Left renal cortex interstitium (tissue), 4 donors: ENCODE measurements at places on chromosomes 6 and 20. TPM values are rescaled to one million over a fixed set of nuclear protein-coding genes. Genes with fewer than 3 reads are reported as not detected.

DNA sequence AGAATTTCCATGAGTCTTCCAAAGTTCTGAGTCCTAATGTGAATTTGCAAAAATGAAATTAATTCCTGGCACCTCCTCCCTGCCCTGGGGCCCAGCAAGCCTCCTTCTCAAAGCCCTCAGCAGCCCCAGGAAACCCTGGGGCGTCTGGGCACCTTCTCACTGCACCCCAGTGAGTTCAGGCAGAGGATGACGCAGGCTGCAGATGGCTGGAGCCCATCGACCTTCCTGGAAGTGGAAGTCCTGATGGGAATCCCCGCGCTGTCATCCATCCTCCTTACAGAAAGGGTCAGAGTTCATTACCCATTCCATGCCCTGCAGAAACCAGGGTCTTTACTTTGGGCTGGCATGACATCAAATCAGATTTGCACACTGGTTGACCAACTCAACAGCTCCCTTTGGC is 31.6 kb downstream of the DLL1 start:
- no peak for DNase-seq

DNA sequence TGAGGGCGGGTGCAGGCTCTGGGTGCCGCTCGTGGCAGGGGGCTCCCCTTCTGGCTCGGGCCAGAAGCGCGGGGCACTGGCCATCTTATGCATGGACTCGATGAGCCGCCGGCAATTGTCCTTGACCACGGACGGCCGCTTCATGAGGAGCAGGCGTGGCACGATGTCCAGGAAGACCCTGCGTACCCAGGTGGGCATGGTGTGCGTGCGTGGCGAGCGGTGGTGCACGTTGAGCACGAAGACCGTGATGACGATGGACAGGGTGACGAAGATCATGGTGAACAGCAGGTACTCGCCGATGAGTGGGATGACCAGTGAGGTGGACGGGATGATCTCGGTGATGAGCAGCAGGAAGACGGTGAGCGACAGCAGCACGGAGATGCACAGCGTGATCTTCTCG is 11.0 kb downstream of the CHRNA4 start:
- DNase-seq: no peak

DNA sequence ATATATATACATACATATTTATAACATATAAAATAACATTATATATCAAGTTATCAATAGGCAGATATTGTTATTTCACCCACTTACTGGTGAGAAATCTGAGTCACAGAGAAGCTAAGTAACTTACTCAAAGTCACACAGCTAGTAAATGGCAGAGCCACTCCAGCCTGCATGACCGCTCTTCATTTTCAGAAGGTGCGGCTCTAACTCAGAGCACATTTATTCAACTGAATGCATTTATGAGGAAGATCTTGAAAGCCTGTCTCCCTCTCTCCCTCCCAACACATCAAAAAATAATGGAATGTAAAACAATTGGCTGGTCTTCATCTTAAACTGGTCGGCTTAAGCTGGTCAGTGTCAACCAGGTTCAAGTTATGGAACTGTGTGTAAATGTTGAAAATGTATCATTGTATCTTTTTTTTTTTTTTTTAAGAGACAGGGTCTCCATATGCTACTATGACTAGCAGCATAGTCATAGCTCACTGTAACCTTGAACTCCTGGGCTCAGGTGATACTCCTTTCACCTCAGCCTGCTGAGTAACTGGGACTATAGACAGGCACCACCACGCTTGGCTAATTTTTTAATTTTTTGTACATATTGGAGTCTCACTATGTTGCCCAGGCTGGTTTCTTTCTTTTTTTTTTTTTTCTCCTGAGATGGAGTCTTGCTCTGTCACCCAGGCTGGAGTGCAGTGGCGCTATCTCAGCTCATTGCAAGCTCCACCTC is 70.7 kb upstream of the NCOA3 start:
- DNase-seq: no peak

DNA sequence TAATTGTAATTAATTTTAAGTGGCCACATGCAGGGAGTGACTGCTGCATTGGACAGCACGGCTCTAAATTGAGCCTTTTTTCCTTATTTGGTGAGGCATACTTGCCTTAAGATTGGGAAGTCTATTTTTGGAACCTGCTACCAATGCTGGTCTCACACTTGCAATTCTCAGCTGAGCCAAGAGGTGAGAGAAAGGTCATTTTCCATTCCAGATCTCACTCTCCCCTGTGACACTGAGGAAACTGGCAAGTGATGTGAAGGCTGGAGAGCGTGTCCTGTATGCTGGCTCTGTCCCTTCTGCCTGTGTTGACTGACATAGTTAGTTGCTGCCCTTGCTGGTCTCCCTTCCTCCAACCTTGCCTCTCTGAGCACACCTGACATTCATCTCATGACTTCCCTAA is 735 bp upstream of the MOG start:
- DNase-seq: no peak

Gene TTK
- 22.3 TPM for polyA plus RNA-seq

Gene BNIP5
- 0.20 TPM for polyA plus RNA-seq

Gene NUP43
- 36.0 TPM for polyA plus RNA-seq
